D341Med (cell line): ENCODE measurements at places on chromosomes 1 and 21.

DNA sequence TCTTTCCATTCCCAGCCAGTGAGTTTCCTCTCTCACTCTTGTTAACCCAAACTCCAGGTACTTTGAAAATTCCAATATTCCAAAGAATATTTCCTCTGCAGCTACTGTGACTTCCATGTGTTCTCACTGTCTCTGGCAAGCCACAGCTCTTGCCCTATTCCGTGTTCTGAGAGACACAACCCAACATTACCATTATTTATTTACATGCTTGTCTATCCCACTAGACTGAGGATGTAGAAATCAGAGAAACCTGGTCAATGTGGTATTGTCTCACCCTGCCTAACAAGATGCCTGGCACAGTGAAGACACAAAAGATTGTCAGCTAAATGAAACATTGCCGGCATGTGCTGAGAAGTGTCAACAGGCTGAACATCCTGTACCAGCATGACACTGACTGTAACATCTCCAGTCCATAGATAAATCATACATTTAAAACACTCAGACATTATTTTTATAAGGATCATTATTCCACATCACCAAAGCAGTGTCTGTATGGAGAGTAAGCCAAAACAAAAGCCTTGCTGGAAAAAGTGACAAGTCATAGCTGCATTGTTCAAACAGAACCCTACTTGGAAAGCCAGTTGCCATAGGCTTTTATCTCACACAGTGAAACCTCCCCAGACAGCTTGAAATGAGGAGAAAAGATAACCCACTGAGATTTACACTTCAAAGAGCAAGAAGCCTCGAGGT, 72.3 kb downstream of the SIPA1L2 start:
- DNase-seq, result no peak

DNA sequence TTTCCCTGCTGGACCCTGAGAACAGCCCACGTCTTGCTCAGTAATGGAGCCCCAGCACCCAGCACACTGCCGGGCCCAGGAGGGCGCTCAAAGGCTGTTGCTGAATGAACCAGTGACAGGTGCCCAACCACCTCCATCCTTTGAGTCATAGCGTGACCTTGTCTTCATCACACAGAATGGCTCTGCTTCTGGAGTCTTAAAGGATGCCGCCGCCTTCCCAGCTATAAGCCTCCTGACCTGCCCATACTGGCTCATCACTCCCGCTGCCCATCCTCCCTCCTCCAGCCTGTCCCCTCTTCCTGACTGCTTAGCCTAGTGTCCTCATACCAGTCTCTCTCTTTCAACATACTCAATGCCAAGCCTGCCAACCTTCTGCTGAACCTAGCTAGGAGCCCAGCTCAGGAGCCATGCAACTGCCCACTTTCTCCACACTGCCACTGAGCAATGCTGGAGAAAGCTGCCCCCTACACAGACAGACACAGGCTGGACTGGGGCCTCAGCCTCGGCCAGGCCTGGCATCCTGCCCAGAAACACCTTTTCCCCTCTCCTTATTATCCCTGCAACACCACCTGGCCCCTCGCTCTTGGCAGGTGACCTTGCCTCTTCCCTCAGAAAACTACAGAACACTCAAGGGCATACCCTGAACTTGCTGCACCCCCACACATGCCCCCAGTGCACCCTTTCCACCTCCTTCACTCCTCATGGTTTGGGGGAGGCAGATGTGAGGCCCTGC, 14.1 kb downstream of the TTC39A start:
- no peak for DNase-seq

DNA sequence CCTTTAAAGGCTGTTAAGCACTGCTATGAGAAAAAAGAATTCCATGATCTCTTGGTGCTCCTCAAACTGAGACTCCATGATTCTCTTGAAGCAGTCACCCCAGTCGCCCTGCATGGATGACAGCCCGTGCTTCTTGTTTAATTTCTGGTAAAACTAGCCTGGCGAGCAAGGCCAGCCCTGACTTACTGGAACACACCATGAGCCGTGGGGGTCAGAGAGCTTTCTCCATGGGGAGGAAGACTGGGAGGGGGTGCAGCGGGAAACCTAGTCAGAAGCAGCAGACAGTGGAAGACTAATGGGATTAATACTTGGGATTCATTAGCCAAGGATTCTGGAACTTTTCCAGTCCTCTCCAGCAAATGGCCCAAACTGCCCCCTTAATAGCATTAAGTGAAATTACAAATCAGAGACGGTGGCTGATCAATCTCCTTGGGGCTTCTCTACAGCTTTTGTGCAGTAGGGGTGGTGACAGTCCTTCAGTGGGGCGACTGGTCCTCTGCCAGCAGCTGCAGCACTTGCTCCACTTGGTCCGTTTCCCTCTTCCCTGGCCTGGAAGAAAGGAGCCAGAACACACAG, 57.2 kb upstream of the LRRN2 start:
- no peak for DNase-seq

- no peak for DNase-seq
Measured at GRCh38 chr1:6596351-6596750, 6.3 kb downstream of the KLHL21 start.

DNA sequence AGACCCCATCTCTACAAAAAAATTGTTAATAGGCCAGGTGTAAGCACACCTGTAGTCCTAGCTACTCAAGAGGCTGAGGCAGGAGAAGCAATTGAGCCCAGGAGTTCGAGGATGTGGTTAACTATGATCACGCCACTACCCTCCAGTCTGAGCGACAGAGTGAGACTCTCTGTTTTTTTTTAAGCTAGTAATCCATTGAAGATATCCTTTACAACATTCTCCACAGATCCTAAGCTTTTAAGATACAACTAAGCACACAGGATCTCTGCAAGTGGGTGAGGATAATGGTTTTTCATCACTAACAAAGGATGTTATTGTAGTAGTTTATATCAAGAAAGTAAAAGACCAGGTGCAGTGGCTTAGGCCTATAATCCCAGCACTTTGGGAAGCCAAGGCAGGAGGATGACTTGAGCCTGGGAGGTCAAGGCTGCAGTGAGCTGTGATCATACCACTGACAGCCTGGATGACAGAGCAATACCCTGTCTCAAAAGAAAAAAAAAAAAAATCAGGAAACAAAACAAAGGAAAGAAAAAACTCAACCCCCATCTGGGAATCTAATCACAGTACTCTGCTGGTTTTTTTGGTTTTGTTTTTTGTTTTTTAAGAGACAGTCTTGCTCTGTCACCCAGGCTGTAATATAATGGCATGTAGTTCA, 166.1 kb downstream of the RERE start:
- no peak for DNase-seq

GRCh38 chr21:31566064-31566463, 93.4 kb upstream of the SOD1 start:
- DNase-seq, result no peak

- no peak for DNase-seq
Measured at GRCh38 chr1:229199261-229200243, 71.4 kb upstream of the RAB4A start.
